ENCODE measurements at places on chromosomes 11 and 22. TPM values are rescaled to one million over a fixed set of nuclear protein-coding genes. Genes with fewer than 3 reads are reported as not detected.

DNA sequence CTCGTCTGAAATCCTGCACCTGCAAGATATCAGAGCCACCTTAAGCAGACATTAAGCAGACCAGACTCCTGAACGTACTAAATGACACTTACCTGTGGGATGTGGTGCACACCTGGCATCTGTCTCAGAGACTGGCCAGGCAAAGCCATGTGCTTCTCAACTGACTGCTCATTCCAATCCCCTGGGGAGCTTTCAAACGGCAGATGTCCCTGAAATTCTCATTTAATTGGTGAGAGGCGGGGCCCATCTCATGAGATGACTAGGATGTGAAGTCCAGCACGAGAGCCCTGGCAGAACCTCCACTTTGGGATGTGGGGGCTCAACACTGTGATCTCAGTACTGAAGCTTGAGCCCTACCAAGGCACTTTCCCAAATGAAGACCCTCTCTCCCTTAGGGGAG is 84.9 kb upstream of the HMGXB4 start:
- DNase-seq: no peak

GRCh38 chr22:27617214-27617881 is 184.2 kb downstream of the MN1 start:
- DNase-seq: no peak

GRCh38 chr11:86380295-86381059 is 5.8 kb downstream of the CCDC81 start:
- no peak for DNase-seq

The P4HA3 gene
- total RNA-seq: 1.4 TPM

The BACE1 gene
- 22.6 TPM for total RNA-seq

DNA sequence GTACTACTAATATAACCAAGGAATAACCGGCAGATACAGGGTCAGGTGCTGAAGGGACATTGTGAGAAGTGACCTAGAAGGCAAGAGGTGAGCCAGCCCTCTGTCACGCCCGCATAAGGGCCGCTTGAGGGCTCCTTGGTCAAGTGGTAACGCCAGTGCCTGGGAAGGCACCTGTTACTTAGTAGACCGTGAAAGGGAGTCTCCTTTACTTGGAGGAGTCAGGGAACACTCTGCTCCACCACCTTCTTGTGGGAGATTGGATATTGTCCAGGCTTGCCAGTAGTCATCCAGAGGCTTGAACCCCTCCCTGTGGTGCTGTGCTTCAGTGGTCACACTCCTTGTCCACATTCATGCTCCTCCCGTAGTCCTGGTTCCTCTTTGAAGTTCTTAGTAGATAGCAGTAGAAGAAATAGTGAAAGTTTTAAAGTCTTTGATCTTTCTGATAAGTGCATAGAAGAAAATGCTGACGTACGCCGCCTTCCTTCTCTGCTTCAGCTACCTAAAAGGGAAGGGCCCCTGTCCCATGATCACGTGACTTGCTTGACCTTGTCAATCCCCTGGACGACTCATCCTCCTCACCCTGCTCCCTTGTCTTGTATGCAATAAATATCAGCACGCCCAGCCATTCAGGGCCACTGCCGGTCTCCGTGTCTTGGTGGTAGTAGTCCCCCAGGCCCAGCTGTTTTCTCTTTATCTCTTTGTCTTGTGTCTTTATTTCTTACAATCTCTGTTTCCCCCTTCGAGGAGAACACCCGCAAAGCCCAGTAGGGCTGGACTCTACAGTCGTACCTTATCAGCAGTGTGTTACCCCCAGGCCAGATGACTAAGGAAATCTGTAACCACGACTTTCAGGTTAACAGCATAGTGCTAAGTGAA is 6.1 kb downstream of the NUP50 start:
- no peak for DNase-seq

DNA sequence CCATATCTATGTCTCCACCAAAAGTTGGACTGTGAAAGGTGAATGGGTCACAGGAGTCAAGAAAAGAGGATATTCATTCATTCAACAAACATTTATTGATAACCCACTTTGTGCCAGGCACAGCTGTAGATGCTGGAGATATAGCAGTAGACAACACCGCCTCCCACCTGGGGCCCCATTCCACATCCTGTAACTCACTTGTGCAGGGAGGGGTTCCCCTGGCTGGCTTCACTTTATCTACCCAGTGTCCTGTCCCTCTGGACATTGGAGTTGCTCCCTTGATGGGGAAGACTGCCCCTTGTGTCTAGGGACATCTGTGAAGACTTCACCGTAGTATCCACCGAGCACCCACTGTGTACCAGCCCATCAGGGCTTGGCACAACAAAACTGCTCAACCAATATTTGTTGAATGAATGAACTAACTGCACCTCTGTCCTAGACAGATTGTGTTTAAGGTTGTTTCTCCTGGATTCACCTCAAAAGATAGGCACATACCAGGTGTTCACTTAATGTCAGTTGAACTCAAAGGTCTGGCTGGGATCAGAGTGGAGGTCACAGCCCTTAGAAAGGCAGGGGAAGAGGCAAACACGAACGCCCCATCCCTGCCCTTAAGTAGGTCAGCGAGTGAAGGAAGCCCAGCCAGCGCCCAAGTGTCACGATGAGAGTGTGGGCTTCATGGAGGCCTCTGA is 1.4 kb upstream of the OVOL1 start:
- no peak for DNase-seq

DNA sequence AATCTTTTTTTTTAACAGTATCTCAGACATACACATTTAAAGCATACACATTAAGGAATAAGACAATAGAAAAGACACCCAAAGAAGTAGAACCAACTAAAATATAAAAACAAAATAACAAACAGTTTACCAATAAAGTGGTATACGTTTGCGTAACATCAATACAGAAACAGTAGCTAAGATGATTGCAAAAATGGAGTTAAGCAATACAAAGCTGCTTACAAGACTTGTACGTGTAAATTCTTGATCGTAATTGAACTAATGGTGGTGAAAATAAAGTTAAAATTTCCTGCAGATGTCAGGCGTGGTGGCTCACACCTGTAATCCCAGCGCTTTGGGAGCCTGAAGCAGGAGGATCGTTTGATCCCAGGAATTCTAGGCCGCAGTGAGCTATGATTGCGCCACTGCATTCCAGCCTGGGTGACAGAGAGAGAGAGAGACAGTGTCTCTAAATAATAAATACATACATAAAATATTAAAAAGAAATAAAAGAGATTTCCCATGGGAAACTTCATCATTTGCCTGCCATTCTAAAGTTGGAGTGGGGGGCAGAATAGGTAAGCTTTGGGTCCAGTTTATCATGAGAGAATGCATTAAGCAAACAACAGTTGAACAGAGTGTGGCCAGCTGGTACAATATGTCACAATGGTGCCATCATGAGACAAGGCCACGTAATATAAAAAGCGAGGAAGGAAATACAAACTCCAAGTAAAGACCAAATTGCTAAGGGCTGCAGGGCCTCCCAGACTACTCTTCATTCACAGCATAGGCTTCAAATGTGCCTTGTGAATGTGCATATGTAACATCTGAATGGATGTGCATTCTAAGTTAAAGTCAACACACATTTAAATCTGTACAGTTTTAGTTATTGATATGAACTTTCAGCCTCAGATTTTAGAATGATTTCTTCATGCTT is 38.9 kb upstream of the EED start:
- no peak for DNase-seq

The UBASH3B gene
- 5.2 TPM for total RNA-seq

DNA sequence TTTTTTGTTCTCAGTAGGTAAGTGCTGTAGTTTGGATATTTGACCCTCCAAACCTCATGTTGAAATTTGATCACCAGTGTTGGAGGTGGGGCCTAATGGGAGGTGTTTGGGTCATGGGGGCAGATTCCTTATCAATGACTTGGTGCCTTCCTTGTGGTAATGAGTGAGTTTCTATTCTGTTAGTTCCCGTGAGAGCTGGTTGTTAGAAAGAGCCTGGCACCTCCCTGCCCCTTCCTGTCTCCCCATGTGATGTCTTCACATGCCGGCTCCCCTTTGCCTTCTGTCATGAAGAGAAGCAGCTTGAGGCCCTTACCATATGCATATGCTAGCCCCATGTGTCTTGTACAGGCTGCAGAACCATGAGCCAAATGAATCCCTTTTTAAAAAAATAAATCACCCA is 138.3 kb downstream of the TMEM135 start:
- no peak for DNase-seq

The PPME1 gene
- total RNA-seq: 30.1 TPM

The CCDC116 gene
- total RNA-seq: 0.30 TPM

GRCh38 chr22:22021162-22021750 is 38.7 kb upstream of the TOP3B start:
- DNase-seq: no peak

Measured in hepatocyte (in vitro differentiated cells).